CD4-positive, alpha-beta T cell treated with Interleukin-15 for 4 hours (primary cell): ENCODE measurements at places on chromosomes 7 and 10.

- no peak for DNase-seq
Observed at GRCh38 chr7:55160539-55160938, 141.7 kb downstream of the EGFR start.

- DNase-seq, result no peak
Observed at GRCh38 chr7:30627026-30627425, 32.3 kb downstream of the GARS1 start.

DNA sequence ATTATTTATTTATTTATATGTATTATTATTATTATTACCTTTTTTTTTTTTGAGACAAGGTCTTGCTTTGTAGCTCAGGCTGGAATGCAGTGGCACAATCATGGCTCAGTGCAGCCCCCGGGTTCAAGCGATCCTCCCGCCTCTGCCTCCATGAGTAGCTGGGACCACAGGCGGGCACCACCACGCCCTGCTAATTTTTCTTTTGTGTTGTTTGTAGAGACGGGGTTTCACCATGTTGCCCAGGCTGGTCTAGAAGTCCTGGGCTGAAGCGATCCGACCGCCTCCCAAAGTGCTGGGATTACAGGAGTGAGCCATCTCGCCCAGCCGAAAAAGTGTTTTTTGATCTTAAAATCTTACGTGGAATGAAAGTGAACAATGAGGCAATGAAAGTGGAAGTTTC is 79.4 kb upstream of the C1GALT1 start:
- no peak for DNase-seq

DNA sequence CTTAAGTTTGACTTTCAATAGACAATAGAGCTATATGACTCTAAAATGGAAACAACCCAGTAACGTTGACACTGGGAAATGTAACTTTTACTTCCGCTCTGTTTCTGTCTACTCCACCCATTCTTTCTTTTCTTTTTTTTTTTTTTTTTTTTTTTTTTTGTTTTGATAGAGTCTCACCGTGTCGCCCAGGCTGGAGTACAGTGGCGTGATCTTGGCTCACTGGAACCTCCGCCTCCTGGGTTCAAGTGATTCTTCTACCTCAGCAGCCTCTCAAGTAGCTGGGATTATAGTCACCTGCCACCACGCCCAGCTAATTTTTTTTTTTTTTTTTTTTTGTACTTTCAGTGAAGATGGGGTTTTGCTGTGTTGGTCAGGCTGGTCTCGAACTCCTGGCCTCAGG is 13.9 kb downstream of the PRSS2 start:
- peak; percentile 53 for DNase-seq

DNA sequence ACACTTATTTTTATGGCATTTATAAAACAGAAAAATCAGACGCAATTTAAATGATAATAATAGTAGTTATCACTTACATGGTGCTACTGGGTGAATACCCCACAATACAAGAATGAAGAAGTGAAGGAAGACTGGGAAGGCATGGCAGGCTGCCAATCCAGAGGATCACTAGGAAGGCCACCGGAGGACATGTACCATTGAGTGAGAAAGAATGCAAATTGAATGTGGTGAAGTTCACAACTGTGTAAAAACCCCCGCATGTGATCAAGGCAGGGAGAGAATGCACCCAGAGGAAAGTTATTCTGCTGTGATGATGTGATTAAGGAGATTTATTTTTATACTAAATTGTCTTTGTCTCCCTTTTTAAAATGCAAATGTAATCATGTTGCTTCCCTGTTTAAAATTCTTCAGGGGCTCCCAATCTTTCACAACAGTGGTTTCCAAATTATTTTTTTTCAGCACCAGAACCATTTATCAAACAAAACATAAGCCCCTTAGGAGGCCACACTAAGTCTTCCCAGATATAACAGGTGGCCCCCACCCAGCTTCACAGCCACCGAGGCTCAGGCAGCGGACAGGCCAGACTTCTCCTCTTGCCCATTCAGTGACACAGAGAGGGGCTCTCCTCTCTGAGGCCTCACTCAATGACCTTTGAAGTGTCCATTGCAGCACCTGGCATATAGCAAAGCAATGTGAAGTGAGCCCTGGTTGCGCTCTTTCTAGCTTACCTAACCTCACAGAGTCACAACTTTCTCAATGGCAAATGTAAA is 59.6 kb downstream of the FRMPD2 start:
- no peak for DNase-seq

- DNase-seq, result no peak
Observed at GRCh38 chr7:114414156-114415063, at the start of gene FOXP2. Gene FOXP2 (plus strand): TSS chr7:114414815. CDS start chr7:114426512, 11,697 bp downstream.

DNA sequence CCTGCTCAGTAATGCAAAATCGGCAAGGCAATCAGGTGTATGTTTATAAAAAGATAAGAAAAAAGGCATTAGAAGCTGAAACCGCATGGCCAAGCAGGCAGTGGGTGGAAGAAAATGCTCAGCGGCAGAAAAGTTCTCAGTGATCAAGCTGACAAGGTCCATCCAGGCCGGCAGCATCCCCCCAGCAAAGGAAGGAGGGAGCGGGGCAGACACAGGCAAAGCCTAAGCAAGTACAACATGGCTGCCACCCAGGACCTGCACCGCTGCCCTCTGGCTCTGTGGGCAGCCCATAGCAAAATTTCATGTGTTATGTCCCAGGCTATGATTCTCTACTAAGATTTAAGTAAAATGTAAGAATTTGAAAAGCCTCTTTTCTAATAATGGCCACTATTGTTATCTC is 45.4 kb downstream of the MRPS24 start:
- no peak for DNase-seq

- DNase-seq, result no peak
Observed at GRCh38 chr7:17357952-17358351, 59.5 kb downstream of the AHR start.

- peak; percentile 70 for DNase-seq
Observed at GRCh38 chr7:143375298-143376034, 5.7 kb upstream of the ZYX start.

DNA sequence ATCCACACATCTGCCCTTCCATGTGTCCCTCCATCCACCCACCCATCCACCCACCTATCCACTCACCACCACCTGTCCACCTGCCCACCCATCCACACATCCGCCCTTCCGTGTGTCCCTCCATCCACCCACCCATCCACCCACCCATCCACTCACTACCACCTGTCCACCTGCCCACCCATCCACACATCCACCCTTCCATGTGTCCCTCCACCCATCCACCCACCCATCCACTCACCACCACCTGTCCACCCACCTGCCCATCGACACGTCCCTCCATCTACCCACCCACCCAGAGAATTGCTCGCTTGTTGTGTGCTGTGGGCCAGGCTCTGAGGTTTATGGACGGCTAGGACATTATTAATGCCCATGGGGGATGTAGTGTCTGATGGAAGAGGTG is 500.2 kb downstream of the DNAJB6 start:
- DNase-seq, result no peak

- no peak for DNase-seq
Observed at GRCh38 chr10:3465406-3465891, 292.9 kb upstream of the PITRM1 start.

GRCh38 chr7:151091431-151091830 is 5.2 kb downstream of the AGAP3 start:
- no peak for DNase-seq

DNA sequence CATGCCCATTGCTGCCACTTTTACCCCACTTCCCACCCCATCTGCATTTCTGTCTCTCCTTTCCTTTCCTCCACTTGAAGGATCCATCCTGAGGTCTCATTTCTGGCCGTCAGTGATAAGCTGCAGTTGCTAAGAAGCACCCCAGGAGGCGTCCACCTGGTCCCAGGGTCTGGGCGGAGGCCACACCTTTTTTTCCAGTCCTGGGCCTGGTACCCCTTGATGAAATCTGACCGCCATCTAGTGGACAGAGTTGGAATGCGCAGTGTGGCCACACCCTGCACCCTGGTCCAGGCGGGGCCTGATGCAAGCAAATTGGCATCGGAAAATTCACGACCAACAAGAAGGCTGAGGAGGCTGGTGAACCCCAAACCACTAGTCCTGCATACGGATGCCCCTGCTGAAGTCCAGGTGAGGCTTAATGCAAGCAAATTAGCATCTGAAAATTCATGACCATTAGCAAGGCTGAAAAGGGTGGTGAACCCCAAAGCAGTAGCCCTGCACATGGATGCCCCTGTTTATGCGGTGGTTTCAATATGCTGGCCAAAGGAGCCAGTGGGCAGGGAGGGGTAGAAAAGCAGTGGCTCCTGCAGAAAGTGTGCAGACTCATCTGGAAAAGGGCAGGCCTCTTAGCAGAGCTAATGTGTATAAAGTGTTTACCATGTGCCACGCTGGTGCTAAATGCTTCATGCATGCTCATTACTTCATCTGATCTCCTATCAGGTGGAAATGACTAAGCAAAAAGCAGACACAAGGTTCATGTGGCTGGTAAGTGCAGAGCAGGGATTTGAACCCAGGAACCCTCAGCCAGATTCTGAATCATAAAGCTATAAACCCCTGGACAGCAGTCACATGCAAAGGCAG is 43.2 kb downstream of the GPAM start:
- peak; percentile 61 for DNase-seq

- no peak for DNase-seq
Observed at GRCh38 chr7:20288036-20288435, 42.7 kb upstream of the ITGB8 start.

GRCh38 chr7:47148536-47149207 is 433.2 kb downstream of the TNS3 start:
- no peak for DNase-seq

- DNase-seq, result no peak
Observed at GRCh38 chr10:95533590-95533989, 27.6 kb downstream of the SORBS1 start.

DNA sequence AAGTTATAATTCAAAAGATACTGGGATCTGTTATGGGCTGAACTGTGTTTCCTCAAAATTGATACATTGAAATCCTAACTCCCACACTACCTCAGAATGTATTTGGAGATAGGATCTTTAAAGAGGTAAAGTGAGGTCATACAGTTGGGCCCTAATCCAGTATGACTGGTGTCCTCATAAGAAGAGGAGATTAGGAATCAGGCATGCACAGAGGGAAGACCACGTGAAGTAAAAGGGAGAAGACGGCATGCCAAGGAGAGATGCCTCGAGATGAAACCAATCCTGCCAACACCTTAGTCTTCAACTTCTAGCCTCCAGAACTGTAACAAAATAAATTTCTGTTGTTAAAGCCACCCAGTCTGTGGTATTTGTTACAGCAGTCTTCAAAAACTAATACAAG is 5.9 kb upstream of the CFAP69 start:
- no peak for DNase-seq

- no peak for DNase-seq
Observed at GRCh38 chr7:151135866-151136843, 31.3 kb downstream of the GBX1 start.

- no peak for DNase-seq
Observed at GRCh38 chr10:80908611-80909010, 370.9 kb downstream of the SH2D4B start.

DNA sequence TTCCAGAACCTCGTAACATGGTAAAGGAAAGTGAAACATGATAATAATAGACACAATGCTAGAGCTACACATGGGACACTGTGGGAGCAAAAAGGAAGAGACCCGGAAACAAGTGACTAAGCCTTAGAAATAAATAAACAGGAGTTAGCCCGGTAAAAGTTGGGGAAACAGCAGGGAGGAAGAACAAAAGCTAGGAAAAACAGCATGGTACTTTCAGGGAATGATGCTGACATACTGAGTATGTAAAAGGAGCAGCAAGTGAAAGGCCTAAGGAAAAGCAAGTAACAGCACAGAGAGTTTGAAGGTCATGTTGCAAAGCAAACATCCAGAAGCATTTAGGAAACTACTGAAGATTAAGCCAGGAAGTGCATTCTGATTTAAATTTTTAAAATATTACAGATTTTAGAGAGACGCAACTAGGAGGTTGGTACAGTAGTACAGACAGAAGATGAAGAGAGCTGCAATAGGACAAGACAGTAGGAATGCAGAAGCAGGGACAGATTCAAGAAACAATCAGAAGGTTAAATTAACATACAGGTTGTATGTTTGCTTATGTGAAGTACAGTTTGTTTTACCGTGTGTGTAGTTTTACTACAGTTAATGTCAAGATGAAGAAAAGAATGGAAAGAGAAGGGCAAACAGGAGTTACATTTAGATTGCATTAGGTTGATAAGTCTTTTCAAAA is 63.7 kb downstream of the ARHGAP12 start:
- no peak for DNase-seq

DNA sequence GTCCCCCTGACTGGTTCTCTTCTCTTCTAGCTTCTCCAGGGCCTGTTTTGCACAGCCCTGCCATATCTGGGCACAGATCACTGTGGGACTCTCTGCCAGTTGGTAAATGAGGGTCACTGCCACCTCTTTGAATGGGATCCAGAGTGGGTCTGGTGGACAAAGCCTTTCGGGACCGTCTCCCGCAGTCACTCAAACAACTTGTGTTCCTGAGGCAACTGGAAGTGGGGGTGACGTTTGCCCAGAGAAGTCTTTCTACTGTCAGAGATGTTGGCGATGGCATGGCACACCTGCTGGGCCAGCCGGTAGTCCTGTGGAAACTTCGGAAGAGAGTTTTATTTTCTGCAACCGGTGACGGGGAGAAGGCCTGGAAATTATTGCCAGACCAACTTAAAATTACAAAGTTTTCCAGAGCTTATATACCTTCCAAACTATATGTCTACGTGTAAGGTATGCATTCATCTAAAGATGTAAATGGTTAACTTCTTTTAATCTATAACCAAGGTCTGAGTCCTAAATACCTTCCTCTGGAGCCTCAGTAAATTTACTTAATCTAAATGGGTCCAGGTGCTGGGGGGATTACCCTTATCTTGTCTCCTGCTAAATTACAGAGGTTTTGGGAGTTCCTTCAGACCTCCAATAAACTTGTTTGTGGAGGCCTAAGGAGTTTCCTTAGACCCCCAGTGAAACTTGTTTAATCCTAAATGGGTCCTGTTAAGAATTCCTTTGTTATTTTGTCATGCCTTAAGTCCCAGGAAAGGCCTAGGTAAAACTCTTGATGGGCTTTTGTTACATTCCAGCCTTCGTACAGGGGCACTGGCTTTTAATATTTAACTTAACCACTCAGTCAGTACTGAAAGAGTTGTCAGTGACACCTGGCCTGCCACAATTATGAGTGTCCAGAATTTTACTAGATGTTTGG is 94.0 kb downstream of the NPSR1 start:
- DNase-seq, result no peak

GRCh38 chr10:24873281-24873683 is 79.1 kb downstream of the PRTFDC1 start:
- no peak for DNase-seq

GRCh38 chr7:120370954-120371353 is 98.0 kb downstream of the KCND2 start:
- no peak for DNase-seq

- DNase-seq, result no peak
Observed at GRCh38 chr7:92785923-92786322, 50.5 kb downstream of the CDK6 start.

- DNase-seq, result no peak
Observed at GRCh38 chr10:16845248-16845647, 28.0 kb upstream of the RSU1 start.
